ENCODE measurements at places on chromosomes 16 and 17. TPM values are rescaled to one million over a fixed set of nuclear protein-coding genes. Genes with fewer than 3 reads are reported as not detected.

The NDUFAF8 gene
- total RNA-seq = 700 TPM

DNA sequence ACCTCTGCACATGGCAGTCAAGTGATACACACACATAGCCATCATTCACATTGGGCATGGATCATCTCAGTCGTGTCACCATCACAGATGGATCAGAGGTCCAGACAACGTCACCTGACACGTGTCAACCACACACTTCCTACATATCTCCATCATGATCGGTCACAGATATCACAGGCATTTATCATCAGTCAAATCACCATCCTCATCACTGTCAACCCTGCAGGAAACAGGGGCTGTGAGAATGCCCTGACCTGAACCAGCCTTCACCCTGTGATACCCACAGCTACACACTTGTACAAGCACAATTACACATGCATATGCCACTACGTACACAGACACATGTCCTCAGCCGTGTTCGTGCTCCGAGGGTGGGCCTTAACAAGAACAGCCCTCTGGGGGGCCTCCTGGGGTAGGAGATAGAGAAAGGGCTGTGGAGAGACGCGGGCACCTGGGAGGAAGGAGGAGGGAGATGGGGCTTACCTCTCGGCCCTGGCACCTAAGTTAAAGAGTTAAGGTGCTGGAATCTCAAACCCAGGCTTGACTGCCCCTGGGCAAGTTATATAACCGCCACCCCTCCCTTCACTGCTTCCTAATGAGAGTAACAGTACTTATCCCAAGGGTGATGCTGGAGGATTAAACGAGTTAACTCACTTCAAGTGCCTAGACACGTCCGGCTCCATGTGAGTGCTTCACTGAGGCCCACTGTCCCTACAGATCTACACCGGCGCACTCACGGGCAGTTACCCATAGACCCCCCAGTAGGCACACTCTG is 1.1 kb downstream of the SLC12A4 start:
- peaks cover 55% of the 10 kb centered on the region for H3K4me1 ChIP-seq
- no peaks in the 10 kb centered on the region for H3K27me3 ChIP-seq
- H3K27ac ChIP-seq = peak overlapping the region; percentile 88
- peak overlapping the region; percentile 80 for H3K4me3 ChIP-seq
- H3K36me3 ChIP-seq = no peaks in the 10 kb centered on the region
- DNase-seq = no peak

- no peaks in the 10 kb centered on the region for H3K4me1 ChIP-seq
- DNase-seq = no peak
- no peak overlapping the region for H3K27ac ChIP-seq
- H3K36me3 ChIP-seq = no peaks in the 10 kb centered on the region
- no peaks in the 10 kb centered on the region for H3K27me3 ChIP-seq
Measured at GRCh38 chr16:73778887-73779286, 517.7 kb upstream of the PSMD7 start.

- no peaks in the 10 kb centered on the region for H3K36me3 ChIP-seq
- H3K4me3 ChIP-seq = no peak overlapping the region
- H3K4me1 ChIP-seq = peaks cover 7% of the 10 kb centered on the region
- no peak for DNase-seq
- no peak overlapping the region for H3K27ac ChIP-seq
Measured at GRCh38 chr17:31856750-31857149, 2.3 kb downstream of the COPRS start.

- H3K4me1 ChIP-seq = no peaks in the 10 kb centered on the region
- no peaks in the 10 kb centered on the region for H3K36me3 ChIP-seq
- DNase-seq = no peak
- H3K4me3 ChIP-seq = no peak overlapping the region
- H3K27me3 ChIP-seq = peaks cover 5% of the 10 kb centered on the region
- no peak overlapping the region for H3K27ac ChIP-seq
Measured at GRCh38 chr17:45867171-45867570, 22.5 kb downstream of the SPPL2C start.

DNA sequence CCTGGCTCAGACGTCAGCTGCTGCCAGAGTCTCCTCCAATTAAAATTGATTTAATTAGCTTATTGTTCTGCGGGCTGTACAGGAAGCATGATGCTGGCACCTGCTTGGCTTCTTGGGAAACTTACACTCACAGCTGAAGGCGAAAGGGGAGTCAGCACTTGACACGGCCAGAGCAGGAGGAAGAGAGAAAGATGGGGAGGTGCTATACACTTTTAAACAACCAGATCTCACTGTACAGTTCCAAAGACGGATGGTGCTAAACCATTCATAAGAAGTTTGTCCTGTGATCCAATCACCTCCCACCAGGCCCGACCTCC is 1.4 kb upstream of the PRDM7 start:
- no peaks in the 10 kb centered on the region for H3K36me3 ChIP-seq
- H3K4me3 ChIP-seq = no peak overlapping the region
- DNase-seq = no peak
- peaks cover 4% of the 10 kb centered on the region for H3K4me1 ChIP-seq

DNA sequence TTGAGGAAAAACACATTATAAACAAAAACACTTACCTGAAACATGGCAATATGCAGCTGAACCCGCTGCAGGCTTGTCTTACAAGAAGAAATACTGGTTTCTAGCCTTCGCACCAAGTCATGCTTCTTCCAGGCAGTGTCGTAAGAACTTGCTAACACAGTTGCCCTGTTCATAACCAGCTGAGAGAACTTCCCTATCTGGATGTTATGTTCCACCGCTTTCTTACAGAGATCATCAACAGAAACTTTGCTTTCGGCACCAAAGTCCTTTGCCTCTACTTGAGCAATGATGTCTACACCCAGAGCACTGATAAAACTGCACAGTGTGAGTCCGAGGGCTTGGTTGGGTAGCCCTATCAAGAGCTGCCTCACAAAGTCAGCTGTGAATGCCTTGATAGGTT is 27.9 kb upstream of the ARL6IP1 start:
- peaks cover 19% of the 10 kb centered on the region for H3K36me3 ChIP-seq
- no peaks in the 10 kb centered on the region for H3K4me1 ChIP-seq
- no peak overlapping the region for H3K27ac ChIP-seq
- H3K4me3 ChIP-seq = no peak overlapping the region

DNA sequence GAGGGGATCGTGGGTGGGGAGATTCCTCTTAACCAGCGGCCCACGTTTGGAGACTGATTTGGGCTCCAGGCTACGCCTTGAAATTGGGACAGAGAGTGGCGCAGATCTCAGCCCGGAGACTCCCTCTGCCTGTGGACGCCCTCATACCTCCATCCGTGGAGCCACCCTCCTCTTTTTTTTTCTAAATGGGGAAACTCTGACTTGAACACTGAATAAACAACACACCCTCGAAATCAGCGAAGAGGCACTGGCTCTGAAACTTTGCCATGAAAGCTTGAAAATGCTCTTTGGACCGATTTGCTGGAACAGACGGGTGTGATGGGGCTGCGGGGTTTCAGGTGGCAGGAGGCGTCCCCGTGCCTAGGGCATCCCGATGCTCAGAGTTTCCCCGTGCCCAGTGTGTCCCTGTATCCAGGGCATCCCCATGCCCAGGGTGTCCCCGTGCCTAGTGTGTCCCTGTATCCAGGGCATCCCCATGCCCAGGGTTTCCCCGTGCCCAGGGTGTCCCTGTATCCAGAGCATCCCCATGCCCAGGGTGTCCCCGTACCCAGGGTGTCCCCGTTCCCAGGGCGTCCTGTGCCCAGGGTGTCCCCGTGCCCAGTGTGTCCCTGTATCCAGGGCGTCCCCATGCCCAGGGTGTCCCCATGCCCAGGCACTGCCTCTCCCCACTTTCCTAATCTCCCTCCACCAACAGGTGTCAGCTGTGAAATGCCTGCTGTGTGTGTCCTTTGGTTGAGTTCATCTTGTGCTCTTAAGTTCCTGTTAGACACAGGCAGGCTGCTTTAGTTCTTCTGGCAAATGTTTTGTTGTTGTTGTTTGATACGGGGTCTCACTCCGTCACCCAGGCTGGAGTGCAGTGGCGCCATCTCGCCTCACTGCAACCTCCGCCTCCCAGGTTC is 187.0 kb downstream of the SEC14L1 start:
- H3K36me3 ChIP-seq = no peaks in the 10 kb centered on the region
- H3K4me1 ChIP-seq = peaks cover 50% of the 10 kb centered on the region
- no peak for DNase-seq
- H3K27ac ChIP-seq = no peak overlapping the region

GRCh38 chr17:70238228-70238627 is 68.9 kb downstream of the KCNJ2 start:
- H3K27me3 ChIP-seq = no peaks in the 10 kb centered on the region
- no peaks in the 10 kb centered on the region for H3K36me3 ChIP-seq
- H3K4me1 ChIP-seq = no peaks in the 10 kb centered on the region
- H3K27ac ChIP-seq = no peak overlapping the region
- no peak overlapping the region for H3K4me3 ChIP-seq

GRCh38 chr16:53053967-53054669 is 673 bp upstream of the CHD9 start:
- peak overlapping the region; percentile 80 for H3K4me3 ChIP-seq
- H3K4me1 ChIP-seq = peaks cover 39% of the 10 kb centered on the region
- DNase-seq = no peak
- H3K27ac ChIP-seq = peak overlapping the region; percentile 94
- no peaks in the 10 kb centered on the region for H3K27me3 ChIP-seq
- H3K36me3 ChIP-seq = no peaks in the 10 kb centered on the region

GRCh38 chr16:29668267-29668666 is 5.2 kb downstream of the SPN start:
- no peaks in the 10 kb centered on the region for H3K4me1 ChIP-seq
- no peaks in the 10 kb centered on the region for H3K27me3 ChIP-seq
- H3K27ac ChIP-seq = no peak overlapping the region
- no peaks in the 10 kb centered on the region for H3K36me3 ChIP-seq

Data from gastrocnemius medialis (tissue), 4 donors.